ENCODE measurements at places on chromosomes 7 and 10.

DNA sequence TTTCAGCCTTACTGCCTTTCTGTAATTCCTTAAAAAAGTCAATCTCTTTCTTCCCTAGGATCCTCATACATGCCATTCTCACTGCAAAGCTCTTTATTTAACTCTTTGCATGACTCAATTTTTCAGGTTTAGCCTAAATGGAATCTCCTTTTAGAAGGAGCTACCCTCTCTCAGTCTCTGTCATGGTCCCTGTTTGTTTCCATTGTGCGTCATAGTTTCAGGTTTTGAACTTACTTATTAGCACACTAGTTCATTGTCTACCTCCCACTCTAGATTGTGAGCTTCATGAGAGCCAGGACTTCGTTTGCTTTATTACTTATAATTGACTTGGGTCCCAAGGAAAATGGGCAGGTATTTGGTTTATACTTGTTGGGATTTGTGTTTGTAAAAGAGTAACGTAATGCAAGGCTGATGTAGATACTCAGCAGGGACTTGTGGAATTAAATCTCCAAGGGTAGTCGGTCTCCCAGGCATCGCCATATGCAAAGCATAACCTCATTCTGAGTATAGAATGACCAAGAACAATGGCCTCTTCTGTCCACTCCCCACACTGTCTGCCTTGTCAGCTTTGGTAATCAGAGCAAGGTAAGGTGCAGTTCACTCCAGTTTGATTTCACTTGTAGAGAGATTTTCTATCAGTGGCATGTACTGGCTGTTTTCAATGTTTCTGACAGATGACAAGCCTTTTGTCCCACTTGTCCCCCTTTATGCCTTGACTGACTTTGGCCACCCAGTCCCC, 252.0 kb downstream of the SORCS3 start:
- no peak for DNase-seq

DNA sequence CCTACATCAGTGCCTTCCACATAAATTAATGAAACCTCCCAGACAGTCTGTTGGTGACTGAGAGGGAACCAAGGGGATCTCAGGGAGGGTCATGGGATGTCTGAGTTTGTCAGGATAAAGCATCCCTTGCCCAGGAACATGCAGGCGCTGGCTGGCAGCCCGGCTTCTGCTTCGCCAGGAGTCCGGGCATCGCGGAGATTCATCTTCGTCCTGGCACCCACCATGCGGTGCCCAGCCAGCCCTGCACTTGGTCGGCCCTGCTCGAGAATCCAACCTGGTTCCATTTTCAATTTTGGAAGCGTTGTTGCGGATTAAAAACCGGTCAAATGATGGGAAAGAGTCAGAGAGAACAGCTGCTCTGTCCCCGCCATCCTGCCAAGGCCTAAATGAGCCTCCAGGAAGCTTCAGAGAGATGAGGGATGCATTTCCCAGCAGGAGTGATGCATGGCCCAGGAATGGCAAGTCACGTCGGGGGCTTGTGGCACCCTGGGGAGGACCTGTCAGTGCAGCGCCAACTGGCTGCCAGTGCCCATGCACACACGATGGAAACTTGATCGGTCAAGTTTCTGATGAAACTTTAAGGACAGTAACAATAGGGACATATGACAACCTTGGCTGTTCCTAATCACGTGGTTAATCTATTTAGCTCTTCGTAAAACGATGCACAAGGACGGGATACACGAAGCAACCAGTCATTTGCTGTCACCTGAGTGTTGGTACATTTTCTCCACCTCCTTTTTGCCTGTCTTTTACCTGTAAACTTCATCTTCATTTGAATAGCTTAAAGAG, 260.8 kb upstream of the MKI67 start:
- no peak for DNase-seq

- DNase-seq: no peak
Observed at GRCh38 chr7:34036051-34036920, 130.9 kb downstream of the BMPER start.

- DNase-seq: no peak
Observed at GRCh38 chr10:21014141-21014540, 117.0 kb upstream of the NEBL start.

- no peak for DNase-seq
Observed at GRCh38 chr10:553233-553632, 136.2 kb downstream of the DIP2C start.

DNA sequence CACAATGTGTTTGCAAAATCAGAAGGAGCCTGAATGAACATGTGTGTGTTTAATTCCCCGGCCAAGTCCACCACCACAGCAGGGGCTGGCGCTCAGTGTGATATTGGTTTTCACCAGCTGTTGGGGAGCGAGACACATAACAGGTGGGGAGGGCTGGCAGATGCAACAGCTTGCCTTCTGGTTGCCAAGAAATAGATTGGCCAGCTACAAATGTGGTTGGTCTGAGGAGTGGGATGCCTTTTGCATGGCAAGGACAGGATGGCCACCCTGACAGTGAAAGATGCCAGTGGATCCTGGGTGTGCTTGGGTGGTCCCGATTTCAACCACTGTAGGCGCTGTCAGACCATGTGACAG, 292.5 kb upstream of the FZD8 start:
- DNase-seq: no peak

GRCh38 chr7:119026391-119026790, 801.9 kb downstream of the ANKRD7 start:
- DNase-seq: no peak

GRCh38 chr10:50508315-50509051, 115.3 kb downstream of the SGMS1 start:
- no peak for DNase-seq

GRCh38 chr10:113126229-113127201, 176.5 kb downstream of the TCF7L2 start:
- no peak for DNase-seq

- no peak for DNase-seq
Observed at GRCh38 chr10:71277914-71278665, 41.0 kb upstream of the SLC29A3 start.

- no peak for DNase-seq
Observed at GRCh38 chr10:29600067-29600466, 34.7 kb downstream of the SVIL start.

- DNase-seq: no peak
Observed at GRCh38 chr10:88783724-88784123, 18.8 kb upstream of the LIPM start.

DNA sequence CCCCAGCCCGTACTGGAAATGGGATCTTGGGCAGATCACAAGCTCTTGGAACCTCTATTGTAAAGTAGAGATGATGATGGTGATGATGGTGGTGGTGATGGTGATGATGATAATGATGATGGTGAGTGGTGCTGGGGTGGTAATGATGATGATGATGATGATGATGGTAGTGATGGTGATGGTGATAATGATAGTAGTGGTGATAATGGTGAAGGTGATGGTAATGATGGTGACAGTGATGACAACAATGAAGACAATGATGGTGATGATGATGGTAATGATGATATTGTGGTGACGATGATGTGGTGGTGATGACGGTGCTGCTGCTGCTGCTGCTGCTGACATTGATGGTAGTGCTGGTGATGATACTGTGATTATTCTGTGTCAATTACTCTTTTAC, 91.0 kb upstream of the AFAP1L2 start:
- no peak for DNase-seq

GRCh38 chr10:12422189-12422588, 72.8 kb downstream of the CAMK1D start:
- DNase-seq: no peak

DNA sequence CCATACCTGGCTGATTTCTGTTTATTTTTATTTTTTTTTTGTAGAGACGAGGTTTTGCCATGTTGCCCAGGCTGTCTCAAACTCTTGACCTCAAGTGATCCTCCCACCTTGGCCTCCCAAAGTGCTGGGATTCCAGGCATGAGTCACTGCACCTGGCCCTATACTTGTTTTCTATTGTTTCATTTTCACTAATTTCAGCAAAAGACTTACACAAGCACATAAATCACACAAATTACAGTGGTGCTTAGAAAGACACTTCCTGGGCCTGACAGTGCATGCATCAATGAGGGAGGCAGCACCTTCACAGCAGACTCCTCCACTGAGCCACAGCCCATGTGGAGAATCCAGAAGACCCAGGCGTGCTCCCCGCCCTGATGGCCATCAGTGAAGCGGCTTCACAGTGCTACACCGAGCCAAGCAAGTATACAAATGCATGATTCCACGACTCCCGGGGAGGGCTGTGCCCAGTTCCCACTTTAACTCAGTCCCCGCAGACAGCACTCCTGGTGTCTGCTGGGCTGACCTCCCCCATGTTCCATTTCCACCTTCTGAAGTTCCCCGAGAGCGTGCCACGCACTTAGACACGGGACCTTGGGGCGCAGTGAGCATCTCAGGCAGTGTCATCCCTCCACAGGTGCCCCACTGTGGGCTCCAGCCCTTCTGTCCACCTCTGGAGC, 20.6 kb downstream of the PITRM1 start:
- DNase-seq: no peak

DNA sequence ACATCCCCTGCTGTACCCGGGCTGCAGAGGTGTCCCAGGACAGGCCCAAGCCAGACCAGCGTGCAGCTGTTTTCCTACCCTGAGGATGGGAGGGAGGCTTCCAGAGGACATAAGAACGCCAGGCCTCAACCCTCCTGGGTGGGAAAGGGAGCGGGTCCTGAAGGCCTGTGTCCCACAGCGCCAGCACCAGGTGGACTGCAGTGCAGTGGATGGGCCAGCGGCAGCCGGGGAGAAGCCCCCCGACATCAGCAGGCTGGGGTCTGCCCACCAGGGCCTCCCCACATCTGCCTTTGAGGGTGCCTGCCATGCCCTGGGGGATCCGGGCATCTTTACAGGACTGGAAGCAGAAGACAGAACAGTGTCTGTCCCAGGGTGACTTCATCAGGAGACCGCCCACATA, 22.8 kb upstream of the ZNF716 start:
- DNase-seq: no peak

DNA sequence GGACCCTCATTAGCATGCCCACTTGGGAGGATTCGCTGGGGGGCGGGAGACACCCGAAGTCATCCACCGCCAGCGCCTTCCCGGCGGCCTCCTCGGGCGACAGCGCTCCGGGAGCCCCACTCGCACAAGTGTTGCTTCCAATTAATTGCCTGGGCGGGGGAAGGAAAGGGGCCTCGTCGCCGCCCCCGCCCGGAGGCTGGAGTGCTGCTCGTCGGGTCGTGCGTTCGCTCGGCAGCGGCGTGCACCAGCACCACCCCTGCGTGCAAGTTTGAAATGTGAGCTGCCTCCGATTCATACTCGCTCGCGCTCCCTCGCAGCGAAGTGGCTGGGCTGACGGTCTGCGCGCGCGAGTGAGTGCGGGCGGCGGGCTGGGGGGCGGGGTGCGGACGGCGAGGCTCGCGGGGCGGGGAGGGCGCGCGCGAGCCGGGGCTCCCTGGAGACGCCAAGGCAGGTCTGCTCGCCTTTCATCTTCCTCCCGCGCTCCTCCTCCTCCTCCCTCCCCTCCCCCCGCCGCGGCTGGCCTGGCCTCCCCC, 104.6 kb upstream of the PPIF start:
- DNase-seq: no peak

GRCh38 chr10:75049316-75050148, 61.9 kb upstream of the SAMD8 start:
- no peak for DNase-seq

DNA sequence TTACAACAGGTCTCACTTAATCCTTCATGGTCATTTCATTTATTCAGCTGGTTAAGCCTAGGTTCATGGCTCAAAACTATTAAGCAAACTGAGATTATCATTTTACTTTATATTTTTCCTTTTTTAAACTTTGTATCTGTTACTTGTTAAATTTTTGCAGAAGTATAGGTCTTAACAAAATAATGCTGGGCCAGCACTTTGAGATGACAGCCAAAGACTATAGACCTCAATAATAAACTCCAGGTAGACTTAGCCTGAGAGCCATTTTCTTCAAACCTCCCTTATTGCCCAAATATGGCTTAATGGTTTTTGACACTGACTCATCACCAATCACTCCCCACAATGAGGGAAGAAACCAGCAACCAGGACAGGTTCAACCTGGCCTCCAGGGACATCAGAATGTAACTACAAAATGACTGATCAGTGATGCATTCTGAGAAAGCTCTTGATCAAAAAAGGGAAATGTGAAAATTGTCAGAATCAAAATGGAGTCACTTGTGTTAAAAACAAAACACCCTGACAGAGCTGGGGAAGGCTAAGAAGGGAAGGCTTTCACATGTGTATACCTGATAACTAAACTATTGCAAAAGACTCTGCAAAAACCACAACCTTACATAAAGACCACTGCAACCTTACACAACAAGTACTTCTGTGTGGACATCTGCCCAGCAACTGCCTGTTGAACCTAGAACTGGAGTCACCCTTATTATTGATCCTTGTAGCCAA, 2.1 kb upstream of the CCDC126 start:
- no peak for DNase-seq

- DNase-seq: no peak
Observed at GRCh38 chr7:105278565-105278964, 110.2 kb downstream of the SRPK2 start.

GRCh38 chr10:95861386-95861785, 46.4 kb upstream of the CC2D2B start:
- DNase-seq: no peak

DNA sequence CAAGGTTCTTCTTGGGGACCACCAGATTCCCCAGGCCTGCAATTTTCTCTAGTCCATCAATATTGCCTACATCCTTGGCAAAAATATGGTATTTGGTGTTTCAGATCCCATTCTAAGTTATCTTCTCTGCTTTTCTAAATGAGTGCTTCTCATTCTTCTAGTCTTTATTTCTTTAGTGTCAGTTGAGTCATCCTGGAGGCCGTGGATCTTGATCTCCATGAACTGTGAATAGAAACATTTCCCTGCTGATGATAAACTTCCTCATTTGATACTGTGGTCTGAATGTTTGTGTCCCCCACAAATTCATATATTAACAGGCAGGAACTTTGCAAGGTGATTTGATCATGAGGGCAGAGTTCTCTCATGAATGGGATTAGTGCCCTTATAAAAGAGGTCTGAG, 779.3 kb downstream of the INHBA start:
- DNase-seq: no peak

DNA sequence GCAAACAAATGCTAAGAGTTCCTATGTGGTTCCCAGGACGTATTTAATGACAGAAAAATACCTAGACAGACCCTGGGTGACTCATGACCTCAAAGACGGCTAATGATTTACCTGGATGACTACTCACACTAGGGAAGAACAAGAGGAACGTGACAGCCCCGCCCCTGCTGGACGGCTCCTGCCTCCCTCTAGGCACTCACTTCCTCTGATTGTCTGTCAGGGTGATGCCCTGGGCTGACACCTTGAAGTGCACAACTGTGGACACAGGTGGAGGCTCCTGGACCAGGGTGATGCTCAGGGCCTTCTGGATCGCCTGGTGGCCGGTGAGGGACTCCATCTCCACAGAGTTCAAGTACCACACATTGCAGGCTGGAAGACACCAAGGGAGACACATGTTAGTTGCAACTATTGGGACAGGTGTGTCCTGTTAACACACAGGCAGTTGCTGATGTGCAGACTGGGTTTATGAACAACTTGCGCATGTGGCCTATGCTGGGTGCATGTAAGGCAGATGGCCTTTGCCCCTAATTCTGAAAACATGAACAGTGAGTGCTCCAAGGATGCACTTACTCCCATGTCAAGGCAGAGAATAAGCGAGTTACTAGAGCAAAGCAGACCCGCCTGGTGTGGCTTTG, 298.3 kb downstream of the TNS3 start:
- DNase-seq: no peak

- no peak for DNase-seq
Observed at GRCh38 chr10:62581351-62581750, 207.2 kb downstream of the ZNF365 start.

Measured in stimulated activated CD4-positive, alpha-beta T cell treated with anti-CD3 and anti-CD28 coated beads, TNF-alpha, amount 100 ng/mL, for 1 hour (primary cell).